C1 segment of cervical spinal cord (tissue), 14 donors: ENCODE measurements at places on chromosomes 16 and 17.

GRCh38 chr17:17224137-17224536, 12.8 kb downstream of the FLCN start:
- no peak for DNase-seq

GRCh38 chr17:39628655-39629493, 2.1 kb downstream of the PPP1R1B start:
- no peak for DNase-seq

GRCh38 chr17:81434072-81434471, 38.8 kb downstream of the BAHCC1 start:
- no peak for DNase-seq

DNA sequence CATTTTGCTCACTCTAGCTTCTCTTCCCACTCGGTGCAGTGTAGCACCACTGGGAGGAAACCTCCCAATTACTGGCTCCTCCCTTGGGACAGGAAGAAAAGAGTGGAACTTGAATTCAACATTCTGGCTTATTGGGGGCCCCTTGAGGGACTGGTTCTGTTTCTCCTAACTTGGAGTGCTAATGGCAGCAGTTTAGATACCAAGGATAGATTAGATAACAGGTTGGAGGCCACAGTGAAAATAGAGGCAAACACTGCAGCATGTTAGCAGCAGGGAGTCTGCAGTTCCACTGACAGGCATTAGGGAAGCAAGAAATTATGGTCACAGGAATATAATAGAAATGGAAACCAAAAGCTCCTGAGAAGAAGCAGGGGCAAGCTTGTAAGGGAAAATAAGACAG, 322.0 kb downstream of the ABCC12 start:
- DNase-seq: no peak

DNA sequence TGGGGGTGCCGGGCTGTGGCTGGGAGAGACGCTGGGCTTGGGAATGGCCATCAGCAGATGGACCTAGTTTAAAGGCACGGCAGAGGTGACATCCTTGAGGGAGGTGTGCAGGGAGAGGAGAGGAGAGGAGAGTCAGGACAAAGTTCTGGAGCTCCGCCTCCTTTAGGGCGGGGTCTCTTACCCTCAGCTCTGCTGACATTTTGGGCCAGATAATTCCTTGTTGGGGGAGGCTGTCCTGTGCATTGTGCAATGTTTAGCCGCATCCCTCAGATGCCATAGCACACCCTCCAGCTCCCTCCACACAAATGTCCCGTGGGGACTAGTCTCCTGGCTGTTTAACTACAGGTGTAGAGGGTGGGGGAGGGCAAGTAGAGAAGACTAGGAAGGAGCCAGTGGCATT, 48.3 kb downstream of the ARHGAP23 start:
- no peak for DNase-seq

- no peak for DNase-seq
These were observed 2.3 kb downstream of the SOX15 start for GRCh38 chr17:7587420-7588151.

DNA sequence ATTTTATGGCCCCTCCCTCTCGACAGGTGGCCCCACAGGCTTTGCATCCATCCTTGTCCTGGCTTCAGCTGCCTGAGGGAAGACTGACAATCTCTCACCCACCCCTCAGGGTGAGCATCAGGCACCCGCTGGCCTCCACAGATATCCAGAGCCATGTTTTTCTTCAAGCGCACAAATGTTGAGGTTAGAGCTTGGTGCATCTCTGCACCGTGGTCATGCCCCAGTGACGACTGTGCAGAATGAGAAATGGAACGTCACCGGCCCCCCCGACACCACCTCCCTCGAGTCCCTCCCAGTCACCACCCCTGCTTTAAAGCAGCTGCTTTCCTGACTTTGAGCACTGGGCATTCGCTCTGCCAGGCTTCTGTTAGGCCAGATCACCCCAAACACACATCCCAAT, 19.8 kb upstream of the TIMP2 start:
- DNase-seq: no peak

- no peak for DNase-seq
These were observed 336.2 kb upstream of the PMFBP1 start for GRCh38 chr16:72508191-72508590.

GRCh38 chr17:13272296-13272695, 254.5 kb upstream of the ELAC2 start:
- no peak for DNase-seq

GRCh38 chr17:917391-917811, 62.2 kb downstream of the NXN start:
- no peak for DNase-seq

GRCh38 chr16:86455116-86455515, 55.2 kb upstream of the FOXF1 start:
- no peak for DNase-seq

GRCh38 chr17:4256952-4257351, 6.8 kb downstream of the ANKFY1 start:
- DNase-seq: no peak
